ENCODE measurements at places on chromosomes 13 and 19.
A peak's percentile ranks its signal among the peaks of the same experiment; 100 is the strongest.

DNA sequence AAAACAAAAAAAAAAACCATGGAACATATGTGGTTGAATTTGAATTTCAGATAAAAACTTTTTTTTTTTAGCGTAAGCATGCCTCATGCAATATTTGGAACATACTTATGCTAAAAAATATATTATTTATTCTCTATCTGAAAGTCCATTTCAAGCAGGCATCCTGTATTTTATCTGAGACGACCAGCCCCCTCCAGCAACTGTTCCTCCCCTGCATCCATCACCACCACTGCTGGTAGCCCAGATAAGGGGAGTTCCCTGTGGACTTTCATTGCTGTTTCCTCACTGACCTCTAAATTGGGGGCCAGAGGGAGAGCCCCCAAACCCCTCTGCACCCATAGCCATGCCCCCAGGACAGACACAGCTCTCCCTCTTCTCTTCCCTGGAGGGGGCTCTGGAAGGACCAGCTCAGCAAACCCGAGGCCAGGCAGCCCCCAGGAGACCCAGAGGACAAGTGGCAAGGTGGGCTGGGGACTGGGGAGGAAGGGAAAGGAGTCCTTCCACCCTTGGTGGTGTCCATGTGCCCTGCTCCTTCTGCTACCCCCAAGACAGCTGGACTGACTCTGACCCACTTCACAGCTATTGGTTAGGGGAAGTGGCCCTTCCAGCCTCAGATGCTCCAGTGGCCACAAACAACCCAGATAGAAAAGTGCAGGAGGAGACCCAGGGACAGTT is 6.6 kb upstream of the SIGLEC12 start:
- DNase-seq, result no peak

DNA sequence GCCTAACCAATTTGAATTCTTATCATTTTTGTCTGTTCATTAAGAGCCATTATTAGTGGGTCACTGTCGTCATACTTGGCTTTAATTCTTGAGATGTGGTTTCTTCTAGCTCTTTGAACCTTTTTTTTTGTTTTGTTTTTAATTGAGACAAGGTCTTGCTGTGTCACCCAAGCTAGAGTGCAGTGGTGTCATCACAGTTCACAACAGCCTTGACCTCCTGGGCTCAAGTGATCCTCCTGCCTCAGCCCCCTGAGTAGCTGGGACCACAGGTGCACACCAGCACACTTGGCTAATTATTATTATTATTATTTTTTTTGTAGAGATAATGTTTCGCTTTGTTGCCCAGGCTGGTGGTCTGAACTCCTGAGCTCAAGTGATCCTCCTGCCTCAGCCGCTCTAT is 25.8 kb upstream of the LDLR start:
- DNase-seq, result no peak

DNA sequence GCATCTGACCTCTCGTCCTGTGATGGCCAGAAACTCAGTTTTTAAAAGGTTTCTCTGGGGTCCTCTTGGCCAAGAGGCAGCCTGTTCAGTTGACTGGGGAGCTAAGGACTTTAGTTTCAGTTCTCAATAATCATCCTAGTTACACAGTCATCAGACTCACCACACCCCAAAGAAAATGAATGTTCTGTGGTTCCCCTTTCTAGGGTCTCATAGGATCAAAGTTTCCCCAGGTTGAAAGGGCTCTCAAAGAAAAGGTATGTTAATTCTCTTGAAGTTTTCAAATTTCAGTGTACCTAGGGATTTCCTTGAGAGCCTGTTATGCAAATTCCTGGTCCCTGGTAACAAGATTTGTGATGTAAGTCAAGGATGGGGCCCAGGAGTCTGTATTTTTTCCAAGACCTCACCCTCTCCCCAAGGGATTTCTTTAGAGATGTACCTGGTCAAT is 94.9 kb downstream of the FAM216B start:
- DNase-seq, result no peak

DNA sequence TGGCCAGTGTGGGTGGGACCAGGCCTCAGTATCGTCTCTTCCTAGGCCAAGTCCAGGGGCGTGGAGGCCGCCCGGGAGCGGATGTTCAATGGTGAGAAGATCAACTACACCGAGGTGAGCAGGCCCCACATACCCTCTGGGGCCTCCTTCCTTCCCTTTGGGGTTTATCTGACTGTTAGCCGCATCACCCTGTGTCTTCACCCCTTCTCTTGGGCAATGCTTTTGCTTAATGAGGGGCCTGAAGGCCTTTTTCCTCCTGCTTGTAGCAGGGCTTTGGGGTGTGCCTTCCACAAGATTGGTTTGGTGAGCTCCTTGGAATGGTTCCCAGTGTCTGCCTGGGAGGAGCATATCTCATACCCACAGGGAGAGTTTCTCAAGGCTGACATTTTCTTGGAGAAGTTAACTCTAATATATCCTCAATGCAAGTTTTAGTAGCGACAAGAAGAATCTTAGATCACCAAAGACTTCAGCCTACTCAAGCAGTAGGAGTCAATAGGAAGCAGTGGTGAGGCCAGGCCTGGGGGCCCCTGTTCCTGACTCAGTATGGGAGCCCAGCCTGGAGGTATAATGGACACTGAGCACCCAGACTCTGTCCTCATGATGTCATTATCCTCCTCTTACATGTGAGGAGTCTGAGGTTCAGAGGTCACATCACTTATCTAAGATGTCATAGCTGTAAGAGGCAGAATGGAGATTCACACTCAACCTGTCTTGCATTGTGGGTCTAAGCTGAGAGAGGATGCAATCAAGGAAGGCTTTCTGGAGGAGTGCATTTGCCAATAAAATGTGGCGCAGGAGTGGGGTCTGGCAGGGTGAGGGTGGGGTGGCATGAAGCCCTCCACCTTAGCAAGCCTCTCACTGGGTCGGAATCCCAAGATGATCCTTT is 2.0 kb downstream of the GPI start:
- peak; percentile 30 for DNase-seq

GRCh38 chr13:42412812-42413483 is 141.0 kb downstream of the AKAP11 start:
- DNase-seq, result no peak

All from colonic mucosa (tissue), 4 donors.